Breast epithelium (tissue), 4 donors: ENCODE measurements at places on chromosomes 16 and 17. TPM values are rescaled to one million over a fixed set of nuclear protein-coding genes. Genes with fewer than 3 reads are reported as not detected.

DDX28 gene
- 7.5 TPM for total RNA-seq

- peak overlapping the region; percentile 97 for H3K27ac ChIP-seq
- H3K4me3 ChIP-seq: peak overlapping the region; percentile 92
- H3K36me3 ChIP-seq: no peaks in the 10 kb centered on the region
- peak; percentile 60 for DNase-seq
- no peaks in the 10 kb centered on the region for H3K27me3 ChIP-seq
Measured at GRCh38 chr16:4624827-4625559, 367 bp downstream of the MGRN1 start.

- H3K36me3 ChIP-seq: no peaks in the 10 kb centered on the region
- H3K4me3 ChIP-seq: no peak overlapping the region
- H3K27ac ChIP-seq: no peak overlapping the region
- no peaks in the 10 kb centered on the region for H3K27me3 ChIP-seq
Measured at GRCh38 chr16:81673432-81673831, 105.7 kb upstream of the PLCG2 start.

DNA sequence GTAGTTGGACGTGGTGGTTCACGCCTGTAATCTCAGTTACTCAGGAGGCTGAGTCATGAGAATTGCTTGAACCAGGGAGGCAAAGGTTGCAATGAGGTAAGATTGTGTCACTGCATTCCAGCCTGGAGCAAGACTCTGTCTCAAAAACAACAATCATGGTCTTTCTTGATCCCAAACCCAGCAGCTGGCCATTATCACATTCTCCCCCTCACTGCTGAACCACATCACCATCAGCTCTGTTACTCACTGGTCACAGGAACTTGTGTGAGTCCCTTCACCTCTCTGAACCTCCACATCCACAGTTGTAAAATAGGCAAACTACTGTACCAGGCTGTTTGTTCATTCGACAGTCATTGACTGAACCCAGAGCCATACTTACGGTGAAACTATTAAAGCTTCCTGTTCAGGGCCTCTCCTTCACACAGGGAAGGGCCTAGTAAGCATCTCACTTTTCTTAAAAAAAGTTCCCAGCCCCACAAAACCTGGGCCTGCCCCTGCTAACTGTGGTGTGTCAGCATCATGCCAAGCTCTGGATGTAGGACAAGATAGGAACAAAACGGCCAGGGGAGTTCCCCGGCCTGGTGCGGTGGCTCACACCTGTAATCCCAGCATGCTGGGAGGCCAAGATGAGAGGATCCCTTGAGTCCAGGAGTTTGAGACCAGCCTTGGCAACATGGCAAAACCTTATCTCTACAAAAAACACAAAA lies 104.7 kb downstream of the COPRS start:
- no peaks in the 10 kb centered on the region for H3K36me3 ChIP-seq
- H3K27ac ChIP-seq: no peak overlapping the region
- no peak overlapping the region for H3K4me3 ChIP-seq
- H3K27me3 ChIP-seq: no peaks in the 10 kb centered on the region
- H3K4me1 ChIP-seq: no peaks in the 10 kb centered on the region
- DNase-seq: no peak

DNA sequence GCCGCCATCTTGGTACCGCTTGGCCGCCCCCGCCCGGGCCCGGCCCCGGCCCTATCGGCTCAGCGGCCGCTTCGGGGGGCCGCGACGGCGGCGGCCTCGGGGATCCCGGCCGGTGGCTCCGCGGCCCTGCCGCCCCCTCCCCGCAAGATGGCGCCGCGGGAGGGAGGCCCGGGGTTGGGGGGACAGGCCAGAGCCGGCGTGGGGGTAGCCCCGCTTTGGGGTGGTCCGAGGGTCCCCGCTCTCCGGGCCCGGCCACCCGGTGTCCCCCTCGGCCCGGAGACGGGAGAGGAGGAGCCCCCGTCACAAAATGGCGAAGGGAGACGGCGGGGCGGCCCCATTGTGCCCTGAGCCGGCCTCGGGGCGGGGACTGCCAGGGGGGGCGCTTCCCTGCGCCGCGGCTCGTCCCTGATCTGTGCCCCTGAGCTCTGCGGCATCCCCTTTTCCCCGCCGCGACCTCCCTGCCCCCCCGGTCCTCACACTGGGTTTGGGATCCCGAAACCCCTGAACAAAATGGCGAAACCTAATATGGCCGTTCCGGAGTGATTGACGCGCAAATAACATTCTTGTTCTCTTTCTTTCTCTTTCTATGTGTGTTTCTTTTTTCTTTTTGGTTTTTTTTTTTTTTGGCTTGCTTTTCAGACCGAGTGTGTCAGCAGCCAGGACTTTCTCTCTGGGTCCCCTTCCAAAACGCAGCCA lies 986 bp downstream of the HAPSTR1 start:
- no peaks in the 10 kb centered on the region for H3K36me3 ChIP-seq
- H3K27me3 ChIP-seq: no peaks in the 10 kb centered on the region
- H3K4me1 ChIP-seq: no peaks in the 10 kb centered on the region

OTOP3 gene
- not detected for total RNA-seq

DNA sequence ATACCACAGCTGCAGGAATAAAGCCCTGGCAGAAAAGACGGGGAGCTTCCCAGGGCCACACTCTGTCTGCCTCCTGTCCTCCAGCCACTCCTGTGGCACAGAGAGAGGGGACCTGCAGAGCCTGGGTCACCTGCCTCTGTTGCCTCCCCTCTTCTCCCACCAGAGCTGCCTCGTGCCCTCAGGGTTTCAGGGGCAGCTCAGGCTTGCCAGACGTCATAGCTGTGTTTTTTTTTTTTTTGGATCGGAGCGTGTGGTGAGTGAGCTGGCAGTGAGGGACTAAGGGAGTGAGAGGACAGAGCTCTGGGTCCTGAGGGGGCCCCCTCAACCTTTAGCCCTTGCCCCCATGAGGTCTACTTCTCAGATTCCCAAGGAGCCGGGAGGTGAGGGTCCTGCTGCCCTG lies 2.1 kb downstream of the PIK3R6 start:
- no peak for DNase-seq
- H3K4me3 ChIP-seq: no peak overlapping the region
- no peaks in the 10 kb centered on the region for H3K27me3 ChIP-seq
- H3K4me1 ChIP-seq: no peaks in the 10 kb centered on the region
- no peaks in the 10 kb centered on the region for H3K36me3 ChIP-seq
- H3K27ac ChIP-seq: no peak overlapping the region

DNA sequence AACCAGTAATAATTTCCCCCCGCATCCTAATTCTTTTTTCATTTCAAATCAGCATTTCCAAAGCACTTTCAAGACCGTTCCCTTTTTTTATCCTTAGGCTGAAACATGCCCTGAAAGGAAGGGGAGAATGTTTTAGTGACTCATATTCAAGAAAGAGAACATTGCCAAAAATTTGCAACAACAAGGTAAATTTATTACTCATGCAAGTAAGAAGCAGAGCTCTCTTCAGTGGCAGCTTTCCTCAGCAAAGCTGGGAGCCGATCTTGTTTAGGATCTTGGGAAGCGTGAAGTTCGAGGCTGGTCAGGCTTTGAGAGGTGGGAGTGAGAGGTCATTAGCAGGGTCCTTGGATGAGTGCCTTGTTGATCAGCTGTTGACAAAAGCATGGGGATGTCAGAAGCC lies 129.5 kb downstream of the PRKCA start:
- no peak overlapping the region for H3K4me3 ChIP-seq
- no peaks in the 10 kb centered on the region for H3K4me1 ChIP-seq
- H3K36me3 ChIP-seq: no peaks in the 10 kb centered on the region
- DNase-seq: no peak

GRCh38 chr16:89811321-89811720 lies 5.1 kb downstream of the FANCA start:
- peaks cover 4% of the 10 kb centered on the region for H3K4me1 ChIP-seq
- no peaks in the 10 kb centered on the region for H3K36me3 ChIP-seq
- DNase-seq: no peak
- no peak overlapping the region for H3K27ac ChIP-seq

GRCh38 chr17:27518048-27518447 lies 61.8 kb downstream of the KSR1 start:
- no peaks in the 10 kb centered on the region for H3K36me3 ChIP-seq
- no peaks in the 10 kb centered on the region for H3K27me3 ChIP-seq
- H3K4me3 ChIP-seq: no peak overlapping the region
- H3K4me1 ChIP-seq: peaks cover 8% of the 10 kb centered on the region

GRCh38 chr17:71003736-71004135 lies 834.4 kb downstream of the KCNJ2 start:
- no peaks in the 10 kb centered on the region for H3K4me1 ChIP-seq
- H3K27me3 ChIP-seq: no peaks in the 10 kb centered on the region
- DNase-seq: no peak
- H3K27ac ChIP-seq: no peak overlapping the region

TMEM92 gene
- total RNA-seq: 0.33 TPM

DNA sequence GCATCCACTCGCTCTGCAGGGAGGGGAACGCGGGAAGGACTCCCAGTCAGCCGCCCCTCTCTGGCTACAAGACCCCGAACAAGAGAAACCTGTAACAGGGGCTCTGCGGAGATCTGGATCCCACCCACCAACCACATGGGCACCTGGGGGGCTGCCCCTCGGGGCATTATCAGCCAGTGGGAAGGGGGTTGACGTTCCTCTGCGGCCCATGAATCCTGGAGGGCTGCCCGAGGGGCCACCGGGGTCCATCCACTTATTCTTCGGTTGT lies 1.8 kb upstream of the PCGF2 start:
- H3K4me1 ChIP-seq: peaks cover 27% of the 10 kb centered on the region
- peak overlapping the region; percentile 93 for H3K27ac ChIP-seq
- H3K27me3 ChIP-seq: no peaks in the 10 kb centered on the region
- no peaks in the 10 kb centered on the region for H3K36me3 ChIP-seq

DNA sequence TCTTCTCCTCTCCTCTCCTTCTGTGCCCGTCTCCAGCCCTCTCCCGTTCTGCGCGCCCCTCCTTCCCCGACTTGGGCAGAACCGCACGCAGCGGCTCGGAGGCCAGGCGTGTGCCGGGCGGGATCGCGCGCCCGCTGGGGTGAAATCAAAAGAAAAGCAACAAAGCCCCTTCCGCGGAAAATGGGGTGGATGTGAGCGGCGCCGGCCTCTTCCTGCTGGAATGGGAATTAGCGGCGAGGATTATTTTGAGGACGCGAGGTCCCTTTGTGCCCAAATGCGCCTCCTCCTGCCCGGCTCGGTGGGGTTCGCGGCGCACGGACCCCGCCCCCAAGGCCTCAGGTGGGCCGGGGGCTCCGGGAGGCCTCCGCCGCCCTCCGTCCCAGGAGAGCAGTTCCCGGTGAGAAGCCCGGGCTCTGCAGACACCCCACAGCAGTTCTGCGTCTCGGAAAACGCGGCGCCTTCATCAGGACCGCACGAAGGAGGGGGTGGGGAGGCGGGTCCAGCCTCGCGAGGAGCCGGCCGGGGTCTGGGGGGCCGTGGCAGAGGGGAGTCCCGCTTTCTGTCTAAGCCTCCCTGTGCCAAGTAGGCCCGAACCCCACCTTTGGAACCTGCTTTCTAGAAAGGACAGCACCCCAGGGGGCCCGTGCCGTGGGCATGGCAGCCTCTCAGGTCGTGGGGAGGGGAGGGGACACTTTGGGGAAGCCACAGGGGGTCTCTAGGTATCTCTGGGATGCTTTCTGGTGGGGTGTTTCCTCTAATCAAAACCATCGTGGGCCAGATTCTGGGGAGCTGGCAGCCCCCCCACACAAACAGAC lies 91.0 kb upstream of the CBX4 start:
- H3K36me3 ChIP-seq: no peaks in the 10 kb centered on the region
- peaks cover 52% of the 10 kb centered on the region for H3K27me3 ChIP-seq
- no peak overlapping the region for H3K4me3 ChIP-seq
- no peak overlapping the region for H3K27ac ChIP-seq
- peaks cover 6% of the 10 kb centered on the region for H3K4me1 ChIP-seq

DNA sequence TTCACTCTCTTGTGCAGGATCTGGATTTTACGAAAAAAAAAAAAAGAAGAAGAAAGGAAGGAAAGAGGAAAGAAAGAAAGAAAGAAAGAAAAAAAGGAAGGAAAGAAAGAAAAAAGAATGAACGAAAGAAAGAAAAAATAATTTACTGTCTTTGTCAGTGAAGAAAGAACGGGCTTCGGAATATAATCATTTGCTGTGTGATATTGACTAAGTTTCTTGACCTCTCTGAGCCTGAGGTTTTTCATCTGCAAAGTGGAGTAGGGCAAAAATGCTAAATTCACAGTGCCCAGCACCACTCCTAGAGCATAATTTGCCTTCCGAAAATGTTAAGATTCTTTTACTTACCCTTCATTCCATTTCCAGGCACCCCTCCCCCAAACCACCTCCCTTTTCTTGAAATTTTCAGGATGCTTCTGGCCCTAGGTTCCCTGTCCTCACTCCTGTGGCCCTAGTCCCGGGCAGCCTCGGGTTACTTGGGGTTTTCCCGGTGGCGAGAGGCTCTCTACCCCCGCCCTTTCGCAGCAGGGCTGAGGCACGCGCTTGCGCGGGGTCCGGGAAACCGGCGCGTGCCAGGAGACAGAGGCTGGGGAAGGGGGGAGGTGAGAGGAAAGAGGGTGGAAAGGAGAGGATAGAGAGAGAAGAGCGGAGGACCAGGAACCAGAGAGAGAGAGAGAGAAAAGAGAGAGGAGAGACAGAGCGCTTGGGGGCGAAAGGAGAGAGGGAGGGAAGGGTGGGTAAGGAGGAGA lies at the start of gene CNTNAP1:
Gene CNTNAP1 (plus strand): TSS at position 556 of the 746 bp plus-strand sequence. CDS start 299 bp downstream, outside the sequence.
- H3K27me3 ChIP-seq: no peaks in the 10 kb centered on the region
- peaks cover 25% of the 10 kb centered on the region for H3K4me1 ChIP-seq
- peak within 1 kb of the TSS; percentile 78 for H3K27ac ChIP-seq

GRCh38 chr16:46658925-46659324 lies 30.1 kb downstream of the VPS35 start:
- no peaks in the 10 kb centered on the region for H3K27me3 ChIP-seq
- H3K27ac ChIP-seq: no peak overlapping the region
- peaks cover 5% of the 10 kb centered on the region for H3K36me3 ChIP-seq
- H3K4me1 ChIP-seq: no peaks in the 10 kb centered on the region

DNA sequence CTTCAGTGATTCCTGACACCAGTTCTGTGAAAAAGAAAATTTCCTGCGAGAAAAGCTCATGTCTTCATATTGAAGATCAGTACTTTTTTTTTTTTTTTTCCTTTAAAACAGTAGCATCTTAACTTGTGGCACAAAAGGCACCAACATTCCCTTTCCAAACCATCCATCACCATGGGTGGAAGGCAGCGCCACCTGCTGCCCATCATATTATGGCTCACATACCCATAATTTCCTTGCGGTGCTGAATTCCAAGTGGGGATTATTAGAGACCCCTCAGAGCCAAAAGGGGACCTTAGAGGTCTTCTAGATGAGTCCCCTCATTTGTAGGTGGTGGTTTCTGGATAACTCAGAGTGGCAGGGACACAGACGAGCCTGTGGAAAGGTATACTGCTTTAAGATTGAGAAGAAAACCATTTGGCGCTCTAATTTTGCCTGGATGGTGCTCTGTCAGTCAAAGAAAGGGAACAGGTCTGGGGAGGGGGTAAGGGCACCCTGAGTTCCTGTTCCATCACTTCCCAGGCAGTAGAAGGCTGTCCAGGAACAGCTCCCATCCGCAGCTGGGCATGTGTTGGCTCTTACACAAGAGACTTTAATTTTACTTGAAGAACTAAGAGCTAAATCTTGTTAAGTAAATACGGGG lies 7.9 kb upstream of the SOST start:
- no peaks in the 10 kb centered on the region for H3K27me3 ChIP-seq
- no peaks in the 10 kb centered on the region for H3K4me1 ChIP-seq
- H3K4me3 ChIP-seq: no peak overlapping the region
- peaks cover 9% of the 10 kb centered on the region for H3K36me3 ChIP-seq
- H3K27ac ChIP-seq: no peak overlapping the region
- DNase-seq: peak; percentile 69

GRCh38 chr17:63826468-63827001 lies 696 bp upstream of the PSMC5 start:
- no peak for DNase-seq
- peak overlapping the region; percentile 95 for H3K27ac ChIP-seq
- peaks cover 4% of the 10 kb centered on the region for H3K4me1 ChIP-seq
- peak overlapping the region; percentile 65 for H3K4me3 ChIP-seq
- H3K36me3 ChIP-seq: peaks cover 2% of the 10 kb centered on the region

NPIPA2 gene
- 0.73 TPM for total RNA-seq

HOXB3 gene
- total RNA-seq: 13.8 TPM

SPSB3 gene
- total RNA-seq: 84.9 TPM

ATP6V0D1 gene
- 104 TPM for total RNA-seq
